ENCODE measurements at places on chromosomes 16 and 17. TPM values are rescaled to one million over a fixed set of nuclear protein-coding genes. Genes with fewer than 3 reads are reported as not detected.

DNA sequence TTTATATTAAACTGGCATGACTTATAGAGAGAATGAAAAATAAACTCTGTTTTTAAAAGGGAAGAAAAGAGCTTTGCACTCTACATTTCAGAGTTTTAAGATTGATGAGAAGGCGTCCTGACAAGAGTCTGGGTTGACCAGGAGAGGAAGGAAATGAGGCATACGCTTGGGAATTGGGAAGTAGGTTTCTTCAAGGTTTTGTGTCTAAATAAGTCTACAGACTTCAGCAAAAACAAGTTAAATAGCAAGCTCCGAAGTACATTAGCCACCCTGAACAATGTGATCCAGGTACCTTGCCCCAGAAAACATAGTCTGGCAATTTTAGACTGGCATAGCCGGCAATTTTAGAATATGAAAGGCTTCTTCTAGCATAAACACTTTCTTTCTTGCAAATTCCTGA lies 28.5 kb upstream of the CCDC182 start:
- DNase-seq, result no peak

DNA sequence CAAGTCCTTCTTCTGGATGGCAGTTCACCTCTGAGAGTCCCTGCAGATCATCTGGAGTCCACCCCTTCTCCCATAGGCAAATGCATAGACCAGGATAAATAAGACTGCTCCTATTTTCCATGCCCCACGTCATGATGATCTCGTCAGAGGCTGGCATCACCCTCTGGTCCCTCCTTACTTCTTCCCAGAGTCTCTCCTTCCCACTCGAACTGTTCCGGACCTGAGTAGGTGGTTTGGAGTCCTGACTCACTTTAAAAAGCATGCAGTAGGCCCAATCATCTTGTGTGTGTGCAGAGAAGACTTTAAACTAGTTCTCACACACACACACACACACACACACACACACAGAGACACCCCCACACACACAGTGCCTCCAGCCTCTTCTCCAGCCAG lies 72.0 kb downstream of the SOX9 start:
- no peak for DNase-seq

GRCh38 chr17:30576326-30576861 lies 99.2 kb downstream of the GOSR1 start:
- DNase-seq, result no peak

- no peak for DNase-seq
Observed at GRCh38 chr16:81445966-81446906, 1.6 kb downstream of the CMIP start.

- no peak for DNase-seq
Observed at GRCh38 chr17:42518046-42518754, 17.8 kb upstream of the NAGLU start.

- no peak for DNase-seq
Observed at GRCh38 chr16:11080327-11080967, 136.1 kb downstream of the CLEC16A start.

DNA sequence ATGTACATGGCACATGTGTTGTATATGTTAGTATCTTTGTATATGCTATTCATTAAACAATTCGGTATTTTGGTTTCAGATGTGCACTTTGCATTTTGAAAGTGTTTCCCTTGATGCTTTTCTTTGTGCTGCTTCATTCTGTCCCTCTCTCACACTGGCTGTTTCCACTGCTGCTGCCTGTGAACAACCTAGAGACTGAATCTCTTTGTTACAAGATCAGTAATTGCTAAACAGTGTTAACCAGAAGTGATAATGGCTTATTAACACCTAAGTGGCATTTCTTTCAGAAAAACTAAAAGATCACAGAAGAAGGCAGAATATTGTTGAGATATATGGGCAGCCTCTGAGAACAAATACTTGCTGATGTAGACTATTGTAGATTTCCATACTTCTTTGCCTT lies 84.7 kb downstream of the KIF2B start:
- no peak for DNase-seq

DNA sequence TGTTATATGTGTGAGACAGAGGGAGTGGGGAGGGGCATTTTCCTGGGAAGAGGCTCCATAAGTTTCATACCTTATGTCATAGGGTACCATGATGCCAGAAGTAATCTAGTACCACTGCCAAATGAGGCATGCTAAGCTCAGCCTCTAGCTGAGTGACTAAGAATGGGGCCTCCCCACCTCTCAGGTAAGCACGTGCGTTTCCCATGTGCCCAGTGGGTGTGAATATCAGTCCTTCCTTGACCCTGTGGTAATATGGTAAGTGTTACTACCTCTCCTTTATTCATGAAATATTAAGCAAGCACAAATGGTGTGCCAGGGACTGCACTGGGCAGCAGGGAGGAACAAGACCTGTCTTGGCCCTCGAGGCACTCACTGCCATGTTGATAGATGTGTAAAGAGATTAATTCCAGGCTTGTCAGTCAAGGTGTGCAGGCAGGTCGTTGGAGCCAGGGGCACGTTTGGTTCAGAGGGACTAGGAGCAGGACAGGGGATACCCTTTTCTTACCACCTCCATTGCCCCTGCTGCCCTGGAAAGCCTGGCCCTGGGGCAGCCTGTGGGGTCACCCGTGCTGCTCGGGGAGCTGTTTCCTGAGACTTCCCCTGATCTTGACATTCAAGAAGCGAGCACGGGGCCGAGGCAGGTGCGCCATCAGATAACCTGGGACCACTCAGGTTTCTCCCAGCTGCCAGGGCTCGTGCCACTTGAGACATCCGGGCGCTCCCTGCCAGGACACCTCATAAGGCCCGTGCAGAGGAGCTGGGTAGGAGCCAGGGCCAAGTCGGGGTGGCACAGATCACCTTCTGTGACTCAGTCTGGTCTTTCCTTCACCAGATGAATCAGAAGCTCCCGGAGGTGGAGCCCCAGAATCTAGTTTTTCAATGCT lies 8.8 kb downstream of the RSAD1 start:
- no peak for DNase-seq

The CCDC78 gene
- total RNA-seq, result 0.76 TPM

Data from dermis microvascular lymphatic vessel endothelial cell (primary cell).